ENCODE measurements at places on chromosomes 3 and 15.

- no peak for DNase-seq
Measured at GRCh38 chr3:156812521-156813335, 13.4 kb upstream of the LEKR1 start.

- no peak for DNase-seq
Measured at GRCh38 chr3:65516998-65517397, 521.7 kb downstream of the MAGI1 start.

DNA sequence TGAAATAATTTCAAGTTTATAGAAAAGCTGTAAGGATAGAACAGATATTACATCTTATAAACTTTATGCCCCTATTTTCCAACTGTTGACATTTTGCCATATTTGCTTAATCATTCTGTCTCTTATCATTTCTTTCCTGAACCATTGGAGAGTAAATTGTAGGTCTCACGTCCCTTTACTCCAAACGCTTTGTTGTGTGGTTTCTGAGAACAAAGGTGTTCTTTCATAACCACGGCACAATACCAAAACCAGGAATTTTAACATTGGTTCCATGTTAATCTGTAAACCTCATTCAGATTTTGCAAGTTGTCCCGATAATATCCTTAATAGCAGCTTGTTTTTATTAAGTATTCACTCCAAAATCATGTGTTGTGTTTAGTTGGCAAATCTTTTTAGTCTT is 134.8 kb downstream of the AKAP13 start:
- no peak for DNase-seq

DNA sequence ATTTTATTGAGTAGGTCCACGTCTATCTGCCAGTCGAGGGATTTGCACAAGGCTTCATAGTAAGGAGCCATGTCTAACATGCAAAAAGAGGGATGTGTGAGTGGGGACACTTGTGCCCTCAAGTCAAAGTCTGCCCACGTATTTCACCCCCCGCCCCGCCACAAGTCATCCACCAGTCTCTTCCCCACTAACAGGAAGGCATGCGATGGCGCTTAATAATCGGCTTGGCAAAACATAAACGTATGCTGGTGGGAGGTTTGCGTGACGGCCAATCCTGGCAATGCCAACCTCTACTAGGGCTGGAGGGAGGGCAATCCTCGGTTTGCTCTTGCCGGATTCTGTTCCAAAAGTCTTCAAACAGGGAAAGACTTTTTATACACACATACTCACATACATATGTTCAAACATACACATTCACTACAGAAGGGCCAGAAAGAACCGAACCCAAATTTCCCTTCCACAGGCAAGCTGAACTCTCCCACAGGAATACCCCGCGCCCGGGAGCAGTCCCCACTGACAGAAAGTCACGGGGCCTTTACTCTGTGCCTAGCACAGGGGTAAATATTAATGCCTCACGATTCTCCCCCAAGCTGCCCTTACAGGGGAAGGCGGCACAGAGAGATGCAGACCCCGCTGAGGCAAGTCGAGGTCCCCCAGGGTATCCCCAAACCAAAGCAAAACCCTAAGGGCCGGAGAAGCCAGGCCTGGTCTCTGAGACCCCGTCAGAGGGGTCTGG is 675 bp downstream of the PSMD6 start:
- no peak for DNase-seq

DNA sequence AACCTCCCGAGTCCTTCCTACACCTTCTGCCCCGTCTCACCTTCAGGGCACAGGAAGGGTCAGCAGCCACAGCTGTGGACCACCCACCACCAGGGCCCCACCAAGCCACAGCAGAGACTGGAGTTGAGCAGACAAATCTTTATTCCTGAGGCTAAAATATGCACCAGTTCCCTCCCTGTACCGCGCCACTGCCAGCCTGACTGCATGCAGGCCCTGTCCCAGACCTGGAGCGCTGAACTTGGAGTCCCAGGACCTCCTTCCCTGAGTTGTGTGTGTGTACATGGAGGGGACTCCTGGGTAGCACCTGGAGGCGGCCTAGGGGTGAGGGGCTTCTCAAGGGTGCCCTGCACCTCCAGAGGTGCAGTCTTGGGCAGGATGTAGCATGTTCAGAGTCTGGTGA is 4.0 kb upstream of the TMEM89 start:
- no peak for DNase-seq

GRCh38 chr3:79314962-79315361 is 452.8 kb downstream of the ROBO1 start:
- no peak for DNase-seq

DNA sequence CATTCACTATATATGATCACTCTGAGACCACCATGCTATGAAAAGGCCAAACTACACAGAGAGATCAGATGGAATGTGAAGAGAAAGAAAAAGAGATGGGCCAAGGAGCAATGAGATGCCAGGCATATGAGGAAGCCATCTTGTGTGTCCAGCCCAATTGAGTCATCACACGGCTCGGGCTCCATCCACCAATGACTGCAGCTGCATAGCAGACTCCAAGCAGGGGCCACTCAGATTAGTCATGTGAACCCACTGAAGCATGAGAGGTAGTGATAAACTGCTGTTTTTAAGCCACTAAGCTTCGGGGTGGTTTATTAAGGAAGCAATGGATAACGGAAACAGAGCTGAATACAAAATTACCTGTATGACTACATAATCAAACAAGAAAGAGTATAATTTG is 185.9 kb downstream of the SUCLG2 start:
- DNase-seq, result no peak

DNA sequence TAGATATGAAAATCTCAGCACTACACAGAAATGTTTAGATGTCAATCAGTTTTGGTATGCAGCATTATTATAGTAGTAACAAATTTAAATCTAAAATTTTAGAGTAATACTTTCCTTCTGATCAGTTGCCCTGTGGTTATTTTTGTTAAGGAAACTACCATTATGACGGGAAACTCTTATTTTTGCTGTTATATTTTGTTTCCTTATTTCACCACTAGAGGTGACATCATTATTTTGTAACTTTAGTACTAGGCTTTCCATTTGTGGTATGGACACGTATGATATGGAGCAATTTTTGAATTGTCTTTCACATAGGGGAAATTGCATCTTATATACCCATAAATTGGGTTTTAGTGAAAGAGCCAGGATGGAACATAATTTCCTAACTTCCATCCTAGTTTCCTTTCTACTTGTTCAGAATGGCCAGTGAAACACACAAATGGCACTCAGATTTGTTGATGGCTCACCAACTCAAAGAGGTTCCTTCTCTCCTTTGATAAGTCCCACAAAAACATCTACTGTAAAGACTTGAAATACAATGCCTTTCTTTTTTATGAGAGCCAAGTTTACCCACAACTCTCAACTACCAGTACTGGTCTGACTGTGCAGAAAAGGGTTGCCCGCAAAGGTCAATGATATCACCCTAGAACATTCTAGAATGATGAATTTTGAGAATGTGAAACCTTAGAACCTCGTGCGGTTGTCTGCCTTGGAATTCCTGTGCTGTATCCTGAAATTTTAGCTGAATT is 19.4 kb upstream of the PPP4R2 start:
- no peak for DNase-seq

DNA sequence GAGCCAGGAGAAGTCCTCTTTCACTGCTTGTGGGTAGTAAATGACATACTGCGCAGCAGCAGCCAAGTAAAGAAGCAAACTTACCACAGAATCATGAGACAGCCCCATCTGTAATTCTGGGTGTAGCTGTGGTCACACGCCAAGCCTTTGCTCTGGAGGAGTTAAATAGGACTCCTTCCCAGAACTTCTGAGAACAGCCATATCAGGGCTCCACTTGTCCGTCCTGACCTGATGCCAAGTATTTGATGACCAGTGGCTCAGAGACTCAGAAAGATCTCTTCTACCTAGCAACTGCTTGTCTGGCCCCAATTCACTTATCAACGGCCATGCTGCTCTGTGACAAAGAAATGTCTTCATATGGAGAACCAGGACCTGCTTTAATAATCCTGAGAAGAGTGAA is 20.6 kb upstream of the GOLIM4 start:
- DNase-seq, result no peak

- no peak for DNase-seq
Measured at GRCh38 chr3:198092276-198092675, 132.3 kb downstream of the LMLN start.

DNA sequence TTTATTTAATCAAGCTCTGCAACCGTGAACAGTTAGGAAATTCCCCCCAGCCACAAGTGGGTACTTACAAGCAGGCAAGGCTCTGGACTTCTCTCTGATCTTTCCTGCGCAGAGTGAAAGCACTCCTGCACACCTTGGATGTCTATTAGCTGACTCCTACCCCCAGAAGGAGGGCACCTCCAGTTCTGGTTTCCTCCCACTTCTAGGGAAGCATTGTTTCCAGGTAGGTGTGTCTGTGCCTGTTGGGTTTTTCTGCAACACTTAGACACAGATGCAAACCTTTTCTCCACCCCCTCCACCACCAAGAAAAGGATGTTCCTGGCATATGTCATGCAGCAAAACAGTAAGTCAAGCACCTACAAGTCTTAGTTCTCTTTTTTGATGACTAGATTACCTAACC is at the start of gene ZBED2:
Gene ZBED2, minus strand, starts transcription at position 115 of the 400 bp plus-strand sequence. CDS start 1,145 bp downstream, outside the sequence.
- DNase-seq, result peak; percentile 53

GRCh38 chr3:105746231-105746996 is 122.4 kb downstream of the CBLB start:
- no peak for DNase-seq

DNA sequence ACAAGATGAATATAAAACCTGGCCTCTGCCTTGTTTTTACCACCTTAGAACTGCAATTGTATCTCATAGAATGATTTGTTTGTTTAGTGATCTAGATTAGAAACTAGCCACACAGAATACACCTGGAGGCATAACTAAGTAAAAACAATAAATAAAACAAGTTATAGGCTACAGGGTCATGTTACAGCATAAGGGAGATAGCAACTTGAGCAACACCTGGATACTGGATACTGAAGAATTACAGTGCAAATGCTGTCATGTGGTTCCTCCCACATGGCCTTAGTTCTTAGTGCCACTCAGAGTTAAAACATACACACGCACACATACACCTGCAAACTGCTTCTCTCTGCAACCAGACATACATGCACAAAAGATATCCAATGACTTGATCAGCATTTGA is 563.4 kb upstream of the DPPA4 start:
- DNase-seq, result no peak

DNA sequence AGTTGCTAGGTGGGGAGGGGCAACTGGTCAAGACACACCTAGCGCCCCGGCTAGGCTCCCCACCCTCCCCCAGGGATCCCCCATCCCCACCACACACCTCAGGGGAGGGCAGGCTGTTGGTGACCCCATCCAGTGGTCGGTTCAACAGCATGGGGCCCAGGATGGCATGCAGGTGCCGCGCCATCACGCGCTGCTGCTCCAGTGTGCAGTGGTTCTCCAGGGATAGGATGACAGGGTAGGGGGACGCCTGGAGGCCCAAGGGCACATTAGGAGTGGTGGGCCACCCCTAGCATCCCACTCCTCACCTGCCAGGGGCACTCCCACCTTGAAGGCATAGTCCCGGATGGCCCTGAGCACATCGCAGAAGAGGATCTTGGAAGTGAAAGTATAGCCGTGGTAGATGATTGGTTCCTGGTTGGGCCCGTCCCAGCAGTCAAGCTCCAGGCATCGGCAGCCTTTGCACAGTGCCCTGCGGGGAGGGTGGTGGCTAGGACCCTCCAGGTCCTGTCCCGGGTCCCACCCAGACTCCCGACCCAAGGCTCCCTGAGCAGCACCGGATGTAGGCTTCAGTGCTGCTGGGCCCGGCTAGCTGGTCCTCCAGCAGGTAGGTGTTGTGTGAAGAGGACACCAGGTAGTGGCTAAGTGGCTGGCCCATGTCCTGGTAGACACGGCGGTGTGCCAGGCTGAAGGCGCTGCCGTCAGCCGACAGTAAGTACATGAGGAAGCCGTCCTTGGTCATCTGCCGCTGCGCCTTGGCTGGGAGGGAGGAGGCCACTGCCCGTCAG is 19.4 kb downstream of the VILL start:
- DNase-seq, result no peak

- DNase-seq, result no peak
Measured at GRCh38 chr3:48879307-48879993, 19.2 kb downstream of the SLC25A20 start.

GRCh38 chr3:141052201-141053069 is 1.3 kb downstream of the SPSB4 start:
- no peak for DNase-seq

DNA sequence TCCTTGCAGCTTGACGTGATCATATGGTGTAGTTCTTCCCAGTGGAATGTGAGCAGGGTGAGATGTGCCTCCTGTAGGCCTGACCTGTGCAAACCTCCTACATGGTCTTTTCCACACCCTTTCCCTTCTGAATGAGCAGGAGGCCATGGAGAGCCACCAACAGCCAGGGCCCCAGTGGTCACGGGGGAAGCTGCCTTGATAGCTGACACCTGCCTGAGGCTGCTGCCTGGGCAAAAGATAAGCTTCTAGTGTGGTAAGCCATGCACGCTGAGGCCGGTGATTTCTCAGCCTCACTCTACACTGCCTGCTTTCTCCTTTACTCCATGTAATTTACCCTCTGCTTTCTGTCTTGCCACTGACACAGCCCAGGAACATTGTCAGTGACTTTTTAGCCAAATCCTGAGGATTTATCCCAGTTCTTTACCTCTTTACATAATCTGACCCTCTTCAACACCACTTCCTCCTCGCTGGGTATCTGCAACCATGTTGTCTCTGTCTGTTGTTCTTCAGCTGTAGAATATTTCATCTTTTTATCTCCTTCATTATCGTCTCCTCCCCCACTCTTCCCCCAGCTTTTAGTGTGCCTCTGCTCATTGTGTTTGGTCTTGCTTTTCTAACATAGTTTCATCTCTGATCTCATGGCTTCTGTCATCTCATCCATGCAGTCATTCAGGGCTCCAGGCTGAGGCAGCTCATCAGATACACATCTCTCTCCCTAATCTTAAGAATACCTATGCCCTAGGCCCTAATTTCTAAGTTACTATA is 11.2 kb upstream of the KBTBD12 start:
- no peak for DNase-seq

- no peak for DNase-seq
Measured at GRCh38 chr15:40495516-40495915, 24.7 kb downstream of the CHST14 start.

DNA sequence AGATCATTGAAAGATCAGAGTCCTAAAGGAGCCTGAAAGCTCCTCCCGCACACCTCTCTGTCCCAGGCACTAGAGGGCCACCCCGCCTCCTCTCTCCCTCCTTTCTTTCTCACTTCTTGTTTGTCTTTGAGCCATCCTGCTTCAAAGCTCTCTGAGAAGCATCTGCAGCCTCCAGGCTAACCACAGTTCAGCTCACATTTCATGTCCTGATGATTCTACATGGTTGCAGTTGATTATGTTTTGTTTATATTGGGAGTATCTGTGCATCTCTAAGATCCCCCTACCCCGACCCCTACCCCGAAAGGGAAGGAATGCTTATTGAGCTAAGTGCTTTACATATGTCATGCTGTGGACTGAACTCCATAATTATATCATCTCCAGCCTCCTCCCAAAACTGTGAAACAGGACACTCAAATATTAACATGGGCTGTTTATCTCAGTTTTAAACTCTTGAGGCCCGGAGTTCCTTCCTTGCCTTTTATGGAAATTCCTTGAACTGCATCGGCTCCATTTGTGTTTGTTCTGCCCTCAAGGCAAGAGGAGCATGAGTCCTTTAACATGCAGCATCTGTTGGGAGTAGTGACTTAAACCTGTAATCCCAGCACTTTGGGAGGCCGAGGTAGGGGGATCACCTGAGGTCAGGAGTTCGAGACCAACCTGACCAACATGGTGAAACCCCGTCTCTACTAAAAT is 30.9 kb downstream of the MGLL start:
- no peak for DNase-seq

- no peak for DNase-seq
Measured at GRCh38 chr3:30655187-30655812, 48.9 kb downstream of the TGFBR2 start.
